Ecto neural progenitor cell (in vitro differentiated cells): ENCODE measurements at places on chromosomes 6 and 20.

GRCh38 chr6:1766654-1767053 is 156.9 kb downstream of the FOXC1 start:
- no peak for DNase-seq

DNA sequence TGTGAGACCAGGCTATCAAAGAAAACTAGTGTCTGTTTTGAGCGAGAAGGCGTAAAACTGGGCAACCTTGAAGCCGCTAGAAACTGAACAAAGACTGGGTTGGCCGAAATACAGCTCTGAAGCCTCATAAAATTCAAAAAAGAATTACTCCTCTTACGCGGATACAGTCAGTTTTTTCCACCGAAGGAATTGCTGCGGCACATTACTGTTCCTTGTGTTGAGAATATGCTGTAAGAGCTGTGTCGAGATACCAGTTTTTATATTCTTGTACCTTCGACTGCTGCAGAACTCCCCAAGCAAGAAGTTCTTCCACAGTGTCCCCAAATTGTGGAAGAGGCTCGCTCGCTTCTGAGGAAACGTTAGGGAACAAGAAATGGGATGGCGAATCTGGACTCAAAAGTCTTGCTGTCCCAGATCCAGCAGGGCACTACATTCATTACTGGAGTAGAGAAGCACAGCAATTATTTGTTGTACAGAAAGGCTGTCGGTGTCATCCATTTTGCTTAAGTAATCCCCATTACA is 523 bp upstream of the COX7A2 start:
- DNase-seq: no peak

DNA sequence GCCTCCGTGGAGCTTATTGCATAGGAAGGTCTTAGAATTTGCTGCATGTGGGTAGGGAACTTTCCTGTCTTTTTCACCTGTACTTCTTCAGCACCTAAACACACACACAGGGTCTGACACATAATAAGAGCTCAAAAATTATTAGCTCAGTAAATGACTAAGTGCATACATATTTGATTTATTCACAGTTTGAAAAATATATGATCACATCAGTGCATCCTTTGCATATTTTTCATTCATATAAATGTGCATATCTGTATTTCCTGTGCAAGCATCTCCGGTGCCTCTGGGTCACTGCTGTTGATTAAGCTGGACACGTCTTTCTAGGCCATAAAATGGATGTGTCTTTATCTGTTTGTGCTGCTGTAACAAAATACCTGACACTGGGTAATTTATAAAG is 234.7 kb downstream of the UST start:
- no peak for DNase-seq

GRCh38 chr20:17674722-17675518 is 7.1 kb downstream of the RRBP1 start:
- DNase-seq: no peak

- no peak for DNase-seq
Measured at GRCh38 chr6:115717062-115717461, 343.6 kb downstream of the FRK start.

- DNase-seq: no peak
Measured at GRCh38 chr6:96911751-96912150, 12.8 kb upstream of the KLHL32 start.

DNA sequence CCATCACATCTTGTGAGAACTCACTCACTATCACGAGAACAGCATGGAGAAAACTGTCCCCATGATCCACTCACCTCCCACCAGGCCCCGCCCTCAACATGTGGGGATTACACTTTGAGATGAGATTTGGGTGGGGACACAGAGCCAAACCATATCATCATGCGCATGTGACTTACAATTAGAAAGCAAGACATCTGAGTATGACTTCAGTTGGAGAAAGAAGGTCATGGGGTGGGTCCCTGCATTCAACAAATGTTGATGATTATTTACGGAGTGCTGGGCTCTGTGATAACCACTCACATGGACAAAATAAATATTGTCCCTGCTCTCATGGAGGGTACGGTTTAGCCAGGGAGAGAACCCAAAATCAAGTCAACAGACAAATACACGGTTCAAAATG is 37.9 kb downstream of the VSTM2L start:
- no peak for DNase-seq

DNA sequence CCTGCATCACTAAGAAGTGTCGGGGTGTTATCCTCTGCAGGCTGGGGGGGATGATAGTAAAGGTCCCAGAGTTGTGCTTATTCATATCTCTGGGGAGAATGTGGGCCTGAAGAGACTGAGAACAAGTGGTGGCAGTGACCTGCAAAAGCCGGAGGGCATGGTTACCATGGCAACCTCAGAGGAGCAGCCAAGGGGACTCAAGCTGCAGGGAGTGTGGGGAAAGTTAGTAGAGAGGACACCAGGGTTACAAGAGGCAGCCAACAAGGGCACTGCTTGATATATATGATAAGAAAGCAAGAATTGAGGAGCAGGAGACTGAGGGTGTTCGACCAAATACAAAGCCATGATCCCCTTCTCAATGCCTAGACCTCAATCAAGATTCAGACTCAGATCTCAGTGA is 46.1 kb downstream of the HLA-F start:
- peak; percentile 25 for DNase-seq
